Upper lobe of right lung (tissue), 1 donor: ENCODE measurements at places on chromosomes 2 and 18. TPM values are rescaled to one million over a fixed set of nuclear protein-coding genes. Genes with fewer than 3 reads are reported as not detected.

- H3K4me1 ChIP-seq = no peaks in the 10 kb centered on the region
- H3K27me3 ChIP-seq = no peaks in the 10 kb centered on the region
- H3K36me3 ChIP-seq = no peaks in the 10 kb centered on the region
- no peak for DNase-seq
Measured at GRCh38 chr2:100641125-100641435, 78.3 kb downstream of the PDCL3 start.

- H3K27me3 ChIP-seq = no peaks in the 10 kb centered on the region
- DNase-seq = no peak
- H3K4me3 ChIP-seq = no peak overlapping the region
- H3K36me3 ChIP-seq = peaks cover 9% of the 10 kb centered on the region
- H3K27ac ChIP-seq = no peak overlapping the region
Measured at GRCh38 chr2:24774373-24774772, 18.8 kb downstream of the PTRHD1 start.

GRCh38 chr2:216092646-216093045 is 10.9 kb downstream of the TMEM169 start:
- H3K4me1 ChIP-seq = no peaks in the 10 kb centered on the region
- H3K36me3 ChIP-seq = no peaks in the 10 kb centered on the region
- H3K27me3 ChIP-seq = no peaks in the 10 kb centered on the region
- H3K27ac ChIP-seq = no peak overlapping the region
- H3K4me3 ChIP-seq = no peak overlapping the region

- DNase-seq = no peak
- H3K36me3 ChIP-seq = no peaks in the 10 kb centered on the region
- no peaks in the 10 kb centered on the region for H3K27me3 ChIP-seq
- no peak overlapping the region for H3K27ac ChIP-seq
- no peak overlapping the region for H3K4me3 ChIP-seq
- no peaks in the 10 kb centered on the region for H3K4me1 ChIP-seq
Measured at GRCh38 chr2:41510108-41510507, 537.7 kb upstream of the PKDCC start.

DNA sequence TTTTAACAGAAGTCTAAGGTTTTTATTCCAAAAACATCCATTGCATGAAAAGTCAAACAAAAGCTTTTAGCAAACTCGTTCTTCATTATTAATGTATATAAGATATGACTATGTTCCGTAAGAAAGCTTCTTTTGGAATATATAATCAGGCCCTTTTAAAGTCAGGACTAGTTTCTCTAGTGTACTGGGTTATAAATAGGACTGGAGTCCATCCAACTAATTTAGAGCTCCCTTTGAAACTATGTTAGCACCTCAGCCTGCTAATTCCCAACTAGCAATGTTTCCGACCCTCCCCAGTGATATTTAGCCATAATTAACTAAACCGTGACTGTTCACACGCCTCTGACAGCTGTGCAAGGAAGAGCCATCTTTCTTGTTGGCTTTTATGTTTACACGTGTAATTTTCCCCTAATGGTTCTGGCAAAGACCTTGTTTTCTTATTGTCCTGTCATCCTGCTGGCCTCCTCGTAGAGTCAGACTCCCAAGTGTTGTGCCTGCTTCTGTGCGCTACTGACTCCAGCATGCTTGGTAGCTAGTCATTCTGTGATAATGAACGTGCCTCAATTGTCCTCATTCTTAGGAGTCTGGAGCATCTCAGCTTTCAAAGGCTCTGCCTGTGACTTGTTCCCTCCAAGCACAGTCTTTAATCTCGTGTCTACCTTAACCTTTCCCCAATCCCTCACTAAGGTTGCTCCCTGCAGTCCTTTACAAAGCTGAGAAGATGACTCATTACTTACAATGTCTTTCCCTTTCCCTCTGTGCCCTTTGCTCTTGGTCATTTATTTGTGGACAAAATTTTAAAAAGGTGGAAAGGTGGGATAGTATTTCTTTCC is 172.2 kb upstream of the RASGRP3 start:
- H3K36me3 ChIP-seq = no peaks in the 10 kb centered on the region
- H3K4me1 ChIP-seq = no peaks in the 10 kb centered on the region
- no peaks in the 10 kb centered on the region for H3K27me3 ChIP-seq

DNA sequence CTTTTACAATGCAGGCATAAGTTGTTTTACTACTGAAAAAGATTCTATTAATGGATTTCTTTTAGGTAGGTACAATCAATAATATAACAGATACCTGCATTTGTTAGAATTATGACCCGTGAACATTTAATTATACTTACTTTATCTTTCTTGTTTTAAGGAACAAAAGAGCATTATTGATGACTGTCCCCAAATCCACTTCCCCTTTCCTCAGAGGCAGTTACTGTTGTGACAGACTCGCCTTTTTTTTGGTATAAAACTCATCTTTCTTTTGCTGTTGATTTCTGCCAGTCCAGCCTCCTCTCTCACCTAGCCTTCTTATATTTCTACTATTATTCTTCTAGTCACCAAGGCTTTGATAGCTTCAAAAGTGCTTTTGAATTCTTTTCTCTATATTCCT is 12.1 kb downstream of the ACTR3 start:
- H3K27me3 ChIP-seq = no peaks in the 10 kb centered on the region
- no peak overlapping the region for H3K4me3 ChIP-seq
- no peak overlapping the region for H3K27ac ChIP-seq

DNA sequence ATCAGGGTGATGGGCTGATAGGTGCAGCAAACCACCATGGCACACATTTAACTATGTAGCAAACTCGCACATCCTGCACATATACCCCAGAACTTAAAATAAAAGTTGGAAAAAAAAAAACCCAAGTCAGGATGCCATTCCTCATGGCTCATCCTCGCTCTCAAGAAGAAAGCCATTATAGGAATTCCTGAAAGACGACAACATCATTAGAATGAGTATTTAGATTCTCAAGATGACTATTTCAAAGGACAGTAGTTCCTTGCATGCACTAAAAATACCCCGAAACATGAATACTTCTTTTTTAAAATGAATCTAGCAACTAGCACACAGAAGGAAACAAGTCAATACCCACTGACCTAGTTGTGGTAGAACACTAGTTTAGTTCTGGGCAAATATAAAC is 285.8 kb upstream of the REV1 start:
- DNase-seq = no peak
- H3K4me1 ChIP-seq = no peaks in the 10 kb centered on the region
- H3K4me3 ChIP-seq = no peak overlapping the region
- H3K27me3 ChIP-seq = no peaks in the 10 kb centered on the region
- H3K27ac ChIP-seq = no peak overlapping the region

DNA sequence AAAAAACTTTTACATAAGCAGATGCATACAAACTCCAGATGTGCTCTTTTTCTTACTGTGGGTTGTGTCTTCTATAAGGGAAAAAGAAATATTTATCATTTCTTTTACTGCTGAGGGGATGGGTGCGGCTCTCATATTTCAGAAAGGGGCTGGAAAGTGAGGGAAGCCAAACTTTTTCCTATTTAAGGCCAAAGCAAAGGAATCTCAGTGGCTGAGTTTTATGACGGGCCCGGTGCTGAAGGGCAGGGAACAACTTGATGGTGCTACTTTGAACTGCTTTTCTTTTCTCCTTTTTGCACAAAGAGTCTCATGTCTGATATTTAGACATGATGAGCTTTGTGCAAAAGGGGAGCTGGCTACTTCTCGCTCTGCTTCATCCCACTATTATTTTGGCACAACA is at the start of gene COL3A1:
COL3A1 (plus strand) TSS at position 210 of the 400 bp plus-strand sequence; CDS start at position 327, 117 bp downstream.
- peak within 1 kb of the TSS; percentile 49 for H3K27ac ChIP-seq
- no peaks in the 10 kb centered on the region for H3K36me3 ChIP-seq
- no peaks in the 10 kb centered on the region for H3K27me3 ChIP-seq
- DNase-seq = no peak
- H3K4me1 ChIP-seq = no peaks in the 10 kb centered on the region

- H3K27ac ChIP-seq = no peak overlapping the region
- no peaks in the 10 kb centered on the region for H3K36me3 ChIP-seq
- H3K4me1 ChIP-seq = no peaks in the 10 kb centered on the region
Measured at GRCh38 chr2:127157114-127157513, 50.2 kb upstream of the BIN1 start.

DNA sequence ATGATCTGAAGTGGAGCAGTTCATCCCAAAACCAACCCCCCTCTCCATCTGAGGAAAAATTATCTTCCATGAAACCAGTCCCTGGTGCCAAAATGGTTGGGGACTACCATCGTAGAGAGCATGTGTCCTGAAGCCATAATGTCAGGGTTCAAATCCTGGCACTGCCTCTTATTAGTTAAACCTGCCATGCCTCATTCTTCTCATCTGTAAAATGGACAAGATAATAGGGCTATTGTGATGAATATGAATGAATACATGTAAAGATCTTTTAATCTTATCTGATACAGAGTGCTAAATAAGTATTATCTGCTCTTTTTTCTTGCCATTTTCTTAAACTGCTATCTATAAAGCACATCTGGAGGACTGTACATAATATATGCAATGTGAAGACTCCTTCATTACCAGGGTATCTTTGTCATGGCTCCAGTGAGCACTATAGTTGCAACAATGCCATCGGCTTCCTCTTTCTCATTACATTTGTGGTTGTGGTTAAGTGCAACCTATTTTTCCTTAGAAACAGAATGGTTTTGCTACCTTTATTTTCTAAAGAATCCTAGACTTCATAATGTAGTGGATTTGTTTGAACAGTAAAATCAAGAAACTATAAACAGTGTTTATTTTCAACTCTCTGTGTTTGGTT is 27.0 kb downstream of the MFSD6 start:
- H3K27ac ChIP-seq = no peak overlapping the region
- H3K27me3 ChIP-seq = no peaks in the 10 kb centered on the region
- H3K4me3 ChIP-seq = no peak overlapping the region
- H3K4me1 ChIP-seq = no peaks in the 10 kb centered on the region
- H3K36me3 ChIP-seq = peaks cover 20% of the 10 kb centered on the region

The ST6GAL2 gene
- 2.5 TPM for total RNA-seq

GRCh38 chr2:11065833-11066485 is 89.3 kb upstream of the SLC66A3 start:
- H3K27me3 ChIP-seq = no peaks in the 10 kb centered on the region
- H3K27ac ChIP-seq = no peak overlapping the region
- H3K36me3 ChIP-seq = no peaks in the 10 kb centered on the region
- no peak for DNase-seq
- no peaks in the 10 kb centered on the region for H3K4me1 ChIP-seq
- H3K4me3 ChIP-seq = no peak overlapping the region

GRCh38 chr2:99259465-99259864 is 4.0 kb upstream of the LYG2 start:
- H3K27ac ChIP-seq = no peak overlapping the region
- H3K27me3 ChIP-seq = no peaks in the 10 kb centered on the region
- H3K36me3 ChIP-seq = no peaks in the 10 kb centered on the region
- no peak overlapping the region for H3K4me3 ChIP-seq
- DNase-seq = no peak
- no peaks in the 10 kb centered on the region for H3K4me1 ChIP-seq

The SPIRE1 gene
- 48.2 TPM for total RNA-seq

The ALK gene
- total RNA-seq = not detected

- peaks cover 32% of the 10 kb centered on the region for H3K4me1 ChIP-seq
- H3K4me3 ChIP-seq = peak overlapping the region; percentile 37
- peak overlapping the region; percentile 86 for H3K27ac ChIP-seq
- no peaks in the 10 kb centered on the region for H3K27me3 ChIP-seq
- DNase-seq = no peak
Measured at GRCh38 chr18:3605954-3606443, 156.0 kb downstream of the TGIF1 start.

- H3K27me3 ChIP-seq = no peaks in the 10 kb centered on the region
- H3K27ac ChIP-seq = no peak overlapping the region
- no peaks in the 10 kb centered on the region for H3K4me1 ChIP-seq
- peak; percentile 61 for DNase-seq
- no peaks in the 10 kb centered on the region for H3K36me3 ChIP-seq
Measured at GRCh38 chr2:127051116-127052056, 55.6 kb downstream of the BIN1 start.

DNA sequence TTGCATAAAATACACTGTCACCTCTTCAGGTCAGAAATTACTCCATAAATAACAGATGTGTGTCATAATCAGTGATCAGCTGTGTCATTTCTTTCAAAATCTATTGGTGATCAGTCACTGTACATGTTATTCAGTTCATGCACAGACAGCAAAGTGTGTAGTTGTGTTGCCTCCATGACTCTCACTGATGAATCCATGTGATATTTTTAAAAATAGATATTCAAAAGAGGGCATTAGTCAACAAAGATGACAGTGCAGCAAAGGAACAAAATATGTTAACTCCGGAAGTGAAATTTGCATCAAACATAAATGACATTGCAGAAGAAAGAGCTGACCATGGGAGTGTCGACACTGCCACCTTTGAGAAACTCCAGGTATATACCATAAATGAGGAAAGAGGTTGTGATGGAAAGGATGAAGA is 17.1 kb upstream of the MCM6 start:
- H3K4me3 ChIP-seq = no peak overlapping the region
- H3K27me3 ChIP-seq = no peaks in the 10 kb centered on the region
- no peak for DNase-seq
- H3K27ac ChIP-seq = no peak overlapping the region

DNA sequence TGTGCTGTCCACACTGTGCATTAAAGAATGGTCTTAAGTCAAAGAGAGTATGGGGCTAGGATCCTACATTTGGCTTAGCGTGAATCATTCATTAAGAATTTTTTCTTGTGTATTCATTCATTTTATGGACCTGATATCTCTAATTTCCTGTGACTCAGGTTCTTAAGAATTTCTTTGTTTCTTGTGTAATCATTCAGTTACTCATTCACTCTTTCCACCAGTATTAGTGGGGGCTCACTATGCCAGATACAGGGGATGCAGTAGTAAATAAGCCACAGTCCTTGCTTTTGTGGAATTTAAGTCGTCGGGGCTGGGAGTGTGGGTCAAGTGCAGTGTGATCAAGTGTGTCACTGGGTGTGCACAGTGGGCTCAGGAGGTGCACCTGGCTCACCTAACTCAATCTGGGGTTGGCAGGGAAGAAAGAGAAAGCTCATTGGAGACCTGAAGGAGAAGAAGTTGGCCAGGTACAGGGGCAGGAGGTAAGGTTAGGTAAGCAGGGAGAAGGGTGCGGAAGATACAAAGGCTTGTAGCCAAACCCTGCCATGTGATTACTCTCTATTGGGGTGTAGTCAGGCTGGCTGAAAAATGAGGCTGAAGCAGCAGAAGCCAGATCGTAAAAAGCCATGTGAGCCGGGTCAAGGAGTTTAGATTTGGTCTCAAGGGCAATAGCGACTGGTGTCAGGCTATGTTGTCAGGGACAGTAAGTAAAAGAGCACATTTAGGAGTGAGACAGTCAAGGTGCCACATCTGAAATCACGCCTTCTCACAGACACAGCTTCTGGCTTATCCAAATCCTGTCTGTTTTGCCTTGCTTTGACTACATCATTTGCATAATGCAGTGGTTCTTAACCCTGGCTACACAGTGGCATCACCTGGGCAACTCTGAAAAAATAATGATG is 67.2 kb downstream of the KCTD1 start:
- no peak overlapping the region for H3K4me3 ChIP-seq
- no peaks in the 10 kb centered on the region for H3K27me3 ChIP-seq
- H3K36me3 ChIP-seq = no peaks in the 10 kb centered on the region
- no peak for DNase-seq

- H3K4me3 ChIP-seq = no peak overlapping the region
- H3K27me3 ChIP-seq = no peaks in the 10 kb centered on the region
- DNase-seq = no peak
- H3K36me3 ChIP-seq = no peaks in the 10 kb centered on the region
- no peaks in the 10 kb centered on the region for H3K4me1 ChIP-seq
- no peak overlapping the region for H3K27ac ChIP-seq
Measured at GRCh38 chr2:149125031-149125725, 86.7 kb downstream of the LYPD6B start.
